ENCODE measurements at places on chromosomes 5 and 9.

GRCh38 chr5:1834721-1835429, 33.7 kb downstream of the NDUFS6 start:
- no peak for DNase-seq

DNA sequence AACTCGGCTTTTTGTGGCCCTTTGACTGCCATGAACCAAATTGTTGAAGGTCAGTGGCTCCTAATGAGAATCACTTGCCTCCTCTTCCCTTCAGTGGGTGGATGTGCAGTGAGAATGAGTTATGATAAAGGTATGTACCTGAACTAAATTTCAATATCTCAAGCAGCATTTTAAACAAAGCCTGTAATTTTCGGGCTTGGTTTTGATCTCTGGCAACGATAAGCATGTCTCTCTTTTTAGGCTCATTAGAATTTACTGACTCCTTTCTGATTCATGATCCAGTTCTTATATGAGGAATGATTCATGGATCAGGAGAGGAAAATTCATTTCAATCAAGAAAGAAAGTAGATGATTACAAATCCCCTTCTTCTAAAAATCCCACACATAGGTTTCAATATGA, 305.5 kb downstream of the ARRDC3 start:
- no peak for DNase-seq

- no peak for DNase-seq
These were observed 852.8 kb upstream of the CTNND2 start for GRCh38 chr5:12757035-12757434.

GRCh38 chr5:143176048-143176447, 227.4 kb downstream of the NR3C1 start:
- no peak for DNase-seq

DNA sequence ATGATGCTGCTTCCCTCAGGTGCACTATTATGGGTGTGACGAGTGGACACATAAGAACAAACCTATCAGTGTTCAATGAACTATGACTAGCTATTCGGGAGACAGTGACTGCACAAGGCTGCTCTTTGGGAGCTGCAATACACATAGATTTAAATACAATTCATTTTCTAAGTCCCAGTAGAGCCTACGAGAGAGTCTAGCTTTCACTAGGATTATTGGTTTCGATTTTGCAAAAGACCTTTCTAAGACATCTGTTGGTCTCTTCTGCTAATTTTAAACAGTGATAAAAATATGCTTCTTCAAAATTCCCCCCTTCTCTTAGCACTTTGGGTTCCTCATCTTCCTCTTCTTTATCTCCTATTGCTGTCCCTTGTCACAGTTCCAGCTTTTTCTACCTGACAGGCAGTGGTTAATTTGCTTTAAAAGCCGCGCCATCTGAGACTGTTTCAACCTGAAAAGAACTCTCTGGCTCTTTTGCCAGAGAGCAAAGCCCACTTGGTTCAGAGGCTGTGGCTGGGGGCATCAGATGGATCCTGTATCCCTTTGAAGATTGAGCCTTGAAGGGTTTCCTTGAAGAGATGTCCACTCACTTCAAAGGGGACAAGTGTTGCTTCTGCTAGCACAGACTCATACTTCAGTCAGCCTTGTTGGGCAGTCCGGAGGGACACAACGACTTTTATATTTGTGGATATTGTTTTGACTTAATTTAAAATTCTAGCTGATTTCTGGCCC, 241.5 kb downstream of the MAN2A1 start:
- DNase-seq: no peak

GRCh38 chr5:102731693-102732092, 23.4 kb upstream of the PAM start:
- no peak for DNase-seq

GRCh38 chr5:127922603-127923002, 161.0 kb upstream of the SLC12A2 start:
- DNase-seq: no peak

- no peak for DNase-seq
These were observed 11.7 kb upstream of the EXOSC2 start for GRCh38 chr9:130681769-130682420.

- DNase-seq: no peak
These were observed 216.0 kb downstream of the NR3C1 start for GRCh38 chr5:143187495-143187894.

- no peak for DNase-seq
These were observed 369.3 kb upstream of the IRX1 start for GRCh38 chr5:3226196-3226920.

- peak; percentile 5 for DNase-seq
These were observed 747 bp upstream of the PROP1 start for GRCh38 chr5:177996660-177997318.

DNA sequence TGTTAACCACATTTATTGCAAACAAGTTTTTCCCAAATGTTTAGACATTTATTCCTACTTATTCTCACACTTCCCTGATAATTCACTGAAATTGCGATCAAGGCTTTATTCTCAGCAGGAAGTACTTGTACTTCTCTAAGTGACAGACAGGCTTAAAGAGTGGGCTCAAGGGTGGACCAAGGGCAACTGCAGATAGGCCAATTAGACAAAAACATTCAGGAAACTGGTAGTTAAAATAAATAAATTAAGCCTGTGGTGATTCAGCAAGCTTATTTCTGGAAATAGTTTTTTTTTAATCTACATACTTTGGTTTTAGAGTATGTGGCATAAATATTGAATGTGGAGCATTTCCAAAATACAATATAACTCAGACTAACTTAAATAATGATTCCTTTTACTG, 136.1 kb downstream of the UGCG start:
- no peak for DNase-seq

DNA sequence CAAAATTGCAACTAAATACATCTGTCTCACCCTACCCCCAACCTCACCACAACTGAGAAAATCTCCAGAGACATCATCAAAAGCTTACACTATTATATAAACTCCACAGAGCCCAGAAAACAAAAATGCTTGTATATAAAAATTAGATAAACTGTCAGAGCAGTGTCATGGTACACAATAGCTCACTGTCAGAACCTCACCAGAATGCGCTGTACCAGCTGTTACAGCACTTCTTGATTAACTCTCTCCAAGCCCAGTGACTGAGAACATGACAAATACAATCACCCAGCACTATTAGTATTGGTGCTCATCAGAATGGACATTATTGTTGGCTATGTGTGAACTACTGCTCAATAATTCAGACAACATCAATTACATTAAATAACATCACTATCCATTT, 65.7 kb downstream of the ZDHHC21 start:
- DNase-seq: no peak

All from AG08396 (cell line).